NCI-H1436 (cell line): ENCODE measurements at places on chromosomes 3 and 15.

- DNase-seq = no peak
Measured at GRCh38 chr15:41503669-41504010, 10.0 kb downstream of the ITPKA start.

- peak; percentile 4 for DNase-seq
Measured at GRCh38 chr3:9808345-9809037, 1.6 kb upstream of the TTLL3 start.

DNA sequence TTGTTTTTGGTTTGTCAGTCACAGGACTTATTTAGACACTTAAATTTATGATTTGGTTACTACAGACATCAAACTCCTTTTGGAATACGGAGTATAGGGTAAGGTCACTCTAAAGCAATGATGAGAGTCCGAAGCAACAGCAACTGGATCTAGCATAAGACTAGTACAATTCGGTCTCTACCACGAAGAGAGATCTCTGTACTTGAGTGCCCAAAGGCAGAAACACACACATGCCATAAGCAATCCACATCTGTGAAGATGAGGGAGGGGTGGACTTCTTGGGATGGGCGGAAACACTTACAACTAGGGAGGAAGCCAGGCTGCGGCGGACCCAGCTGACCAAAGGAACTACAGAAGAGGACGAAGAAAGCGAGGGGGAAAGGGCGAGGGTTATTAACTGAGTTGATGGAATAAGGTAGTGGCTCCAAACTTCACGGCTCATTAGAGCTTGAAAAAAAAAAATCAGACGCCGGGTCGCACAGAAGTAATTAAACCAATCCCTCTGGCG, 595 bp downstream of the DPH6 start:
- no peak for DNase-seq

GRCh38 chr3:5012367-5012766, 33.1 kb downstream of the BHLHE40 start:
- DNase-seq = no peak

GRCh38 chr3:143793971-143794370, 54.3 kb downstream of the SLC9A9 start:
- DNase-seq = no peak

DNA sequence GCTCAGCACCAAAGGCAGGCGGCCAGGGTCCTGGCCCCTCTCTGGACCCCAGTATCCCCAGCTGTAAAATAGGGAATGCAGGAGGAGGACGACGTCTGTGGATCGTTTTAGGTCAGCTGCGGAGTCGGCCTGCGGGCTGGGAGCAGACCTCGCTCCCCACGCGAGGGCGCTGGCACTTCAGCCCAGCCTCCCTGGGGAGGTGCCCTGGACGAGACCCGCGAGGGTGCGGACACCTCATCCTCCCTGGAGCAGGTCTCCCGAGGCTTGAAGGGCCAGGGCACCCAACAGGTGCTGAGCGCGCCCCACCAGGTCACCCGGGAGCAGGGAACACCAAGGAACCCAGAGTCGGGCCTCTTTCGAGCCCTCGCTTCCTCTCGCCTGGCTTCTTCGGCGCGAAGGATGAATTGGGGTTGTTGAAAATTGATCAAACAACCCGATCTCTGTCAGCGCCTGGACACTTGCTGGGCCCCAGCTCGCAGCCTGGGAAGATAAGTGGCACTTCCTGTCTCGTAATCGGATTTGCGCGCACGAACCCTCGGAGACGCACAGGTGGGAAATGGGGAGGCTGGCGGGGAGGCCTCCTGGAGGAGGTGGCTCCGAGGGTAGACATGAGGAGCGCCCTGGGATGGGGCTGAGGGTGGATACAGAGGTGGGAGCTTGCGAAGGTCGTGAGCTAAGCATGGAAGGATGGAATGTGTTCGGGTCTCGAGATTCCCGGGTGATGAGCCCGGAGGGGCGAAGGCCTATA, 588 bp upstream of the VIPR1 start:
- DNase-seq = no peak

DNA sequence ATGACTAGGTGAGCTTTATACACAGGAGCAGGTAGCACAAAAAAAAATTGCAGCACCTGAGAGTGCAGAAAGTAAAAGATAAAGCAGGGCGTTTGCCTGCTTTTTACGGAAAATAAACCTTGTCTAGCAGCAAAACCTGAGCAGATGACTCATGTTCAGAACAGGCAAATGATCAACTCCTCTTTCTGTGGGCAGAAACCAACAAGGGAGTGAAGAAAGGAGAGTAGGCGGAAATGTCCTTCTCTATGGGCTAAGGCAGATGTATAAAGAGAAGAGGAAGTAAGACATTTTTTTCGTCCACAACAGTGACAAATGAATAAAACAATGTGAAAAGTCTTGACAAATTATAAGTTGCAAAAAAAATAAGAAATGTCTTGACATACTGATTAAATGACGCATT, 24.5 kb upstream of the GMNC start:
- DNase-seq = no peak

DNA sequence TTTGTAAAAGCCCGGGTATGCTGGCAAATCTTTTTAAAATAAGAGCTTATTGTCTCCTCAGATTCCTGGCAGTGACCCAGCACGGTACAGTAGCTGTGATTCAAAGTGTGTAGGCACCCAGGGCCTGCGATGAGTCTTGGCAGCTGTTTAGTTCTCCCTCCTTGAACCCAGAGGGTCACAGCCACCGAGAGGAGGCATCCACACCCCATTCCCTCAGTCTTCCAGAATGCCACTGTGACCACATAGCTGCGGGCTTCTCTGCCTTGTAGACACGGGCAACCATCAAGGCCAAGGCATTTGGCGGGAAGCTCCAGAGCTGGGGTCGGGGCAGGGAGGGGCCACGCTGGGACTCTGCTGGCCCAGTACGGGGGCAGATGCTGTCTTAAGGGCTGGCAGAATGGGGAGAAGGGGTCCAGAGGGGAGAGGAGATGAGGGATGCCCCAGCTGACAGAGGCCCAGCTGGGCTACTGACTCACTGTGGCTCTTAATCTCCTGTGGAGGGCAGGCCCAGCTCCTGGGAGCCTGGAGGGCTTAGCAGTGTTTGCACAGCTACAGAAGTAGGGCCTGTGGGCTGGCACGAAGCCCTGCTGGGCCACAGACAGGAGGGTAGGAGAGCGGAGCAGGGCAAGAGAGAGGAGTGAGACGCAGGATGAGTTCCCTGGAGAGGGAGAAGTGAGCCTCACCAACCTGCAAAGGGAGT, 68.8 kb upstream of the DLG1 start:
- DNase-seq = peak; percentile 54

DNA sequence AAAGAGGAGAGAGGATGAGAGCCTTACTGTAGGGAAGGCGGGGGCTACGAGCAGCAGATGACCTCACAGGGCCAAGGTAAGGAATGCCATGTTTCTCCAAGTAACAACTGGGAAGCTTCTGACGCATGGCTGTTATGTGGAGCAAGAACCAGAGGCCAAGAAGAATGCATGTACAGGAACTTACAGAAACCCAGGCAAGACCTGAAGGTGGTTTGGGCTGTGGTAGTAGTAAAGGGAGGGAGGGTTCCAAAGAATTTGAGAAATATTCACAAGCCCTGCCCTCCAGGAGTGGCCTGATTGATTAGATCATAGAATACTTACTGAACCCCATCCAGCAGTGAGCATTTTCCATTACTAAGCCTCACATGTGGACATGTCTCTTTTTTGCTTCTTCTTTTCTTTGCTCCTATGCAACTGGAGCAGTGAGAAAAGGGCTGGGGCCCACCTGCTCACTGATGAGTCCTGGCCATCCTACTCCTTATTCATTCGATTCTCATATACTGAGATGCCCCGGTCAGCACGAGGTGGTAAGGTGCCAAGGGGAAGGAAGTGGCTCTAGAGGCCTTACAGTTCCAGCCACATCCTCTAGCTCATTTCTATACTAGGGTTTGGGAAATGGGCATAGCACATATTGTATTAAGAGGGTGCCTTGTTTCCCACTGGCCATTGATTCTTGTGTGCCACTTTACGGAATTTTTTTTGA, 8.3 kb upstream of the SLC12A8 start:
- DNase-seq = no peak

GRCh38 chr3:42077785-42078184, 13.4 kb upstream of the TRAK1 start:
- DNase-seq = no peak

DNA sequence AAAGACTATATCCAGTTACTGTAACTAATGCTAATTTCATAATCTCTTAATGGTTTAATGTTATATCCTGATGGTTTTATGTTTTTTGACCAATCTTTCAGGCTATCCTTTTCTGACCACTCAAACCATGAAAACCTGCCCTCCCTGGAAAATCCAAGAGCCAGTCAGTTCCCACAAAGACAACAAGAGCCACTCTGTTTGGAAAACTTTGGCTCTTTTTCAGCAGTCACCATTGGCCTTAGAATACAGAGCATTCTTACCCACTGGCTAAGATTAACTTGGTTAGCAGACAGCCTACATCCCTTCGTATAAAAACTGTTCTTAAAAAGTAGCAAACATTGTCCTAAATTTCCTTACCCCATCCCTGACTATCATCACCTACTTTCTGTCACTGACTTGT, 32.9 kb downstream of the ALCAM start:
- DNase-seq = no peak

DNA sequence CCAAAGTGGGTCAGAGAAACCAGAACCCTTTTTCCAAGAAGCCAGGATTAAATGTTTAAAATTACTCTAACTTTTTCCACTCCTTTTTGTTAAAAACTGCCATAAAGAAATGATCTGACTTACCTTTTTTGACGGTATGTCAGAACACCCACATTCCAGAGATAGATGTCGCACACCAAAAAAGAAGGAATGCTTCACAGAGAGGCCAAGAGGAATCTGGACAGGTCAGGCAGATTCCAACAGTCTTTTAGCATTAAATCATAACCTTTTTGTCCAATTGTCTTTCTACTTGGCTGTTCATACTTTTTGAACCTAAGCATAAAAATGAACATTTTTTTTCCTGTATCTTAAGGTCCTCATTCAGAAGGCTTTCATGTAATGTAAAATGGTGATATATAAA, 846.9 kb downstream of the NSUN3 start:
- DNase-seq = no peak

DNA sequence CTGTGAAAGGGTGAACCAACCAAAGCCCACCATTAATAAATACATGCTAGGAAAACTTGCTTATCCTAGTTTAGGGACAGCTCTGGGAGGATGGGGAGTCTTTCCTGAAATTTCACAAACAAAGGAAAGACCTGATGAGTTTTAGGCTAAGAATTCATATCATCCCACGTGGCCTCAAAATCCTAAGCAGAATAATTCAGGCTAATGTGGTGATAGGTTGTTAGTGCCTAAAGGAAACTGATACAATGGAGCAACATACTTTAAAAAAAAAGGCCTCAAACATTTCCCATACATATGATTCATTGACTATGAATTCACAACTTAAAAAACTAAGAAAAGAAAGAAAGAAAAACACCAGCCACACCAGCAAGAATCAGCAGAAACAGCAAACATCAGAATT, 126.9 kb upstream of the CNTN4 start:
- DNase-seq = no peak

- DNase-seq = peak; percentile 17
Measured at GRCh38 chr3:101813817-101814440, 34.9 kb downstream of the NXPE3 start.

DNA sequence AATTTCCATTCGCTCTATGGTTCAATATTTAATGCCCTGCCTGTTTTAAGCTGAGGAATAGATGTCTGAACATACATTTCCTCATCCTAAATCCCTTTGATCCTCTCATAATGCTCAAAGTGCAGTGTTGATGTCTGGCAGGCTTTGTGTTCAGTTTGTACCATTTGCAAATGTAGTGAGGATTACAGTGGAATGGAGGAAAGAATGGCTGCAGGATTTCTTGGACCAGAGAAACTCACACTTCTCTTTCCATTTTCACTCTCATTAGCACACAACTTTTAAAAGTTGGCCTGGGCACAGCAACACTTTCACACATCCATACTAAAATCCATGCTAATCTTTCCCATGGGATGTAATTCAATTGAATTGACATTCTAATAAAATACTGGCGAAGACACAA, 28.6 kb upstream of the THRB start:
- no peak for DNase-seq

GRCh38 chr3:123278446-123278845, 76.7 kb downstream of the SEC22A start:
- DNase-seq = no peak

DNA sequence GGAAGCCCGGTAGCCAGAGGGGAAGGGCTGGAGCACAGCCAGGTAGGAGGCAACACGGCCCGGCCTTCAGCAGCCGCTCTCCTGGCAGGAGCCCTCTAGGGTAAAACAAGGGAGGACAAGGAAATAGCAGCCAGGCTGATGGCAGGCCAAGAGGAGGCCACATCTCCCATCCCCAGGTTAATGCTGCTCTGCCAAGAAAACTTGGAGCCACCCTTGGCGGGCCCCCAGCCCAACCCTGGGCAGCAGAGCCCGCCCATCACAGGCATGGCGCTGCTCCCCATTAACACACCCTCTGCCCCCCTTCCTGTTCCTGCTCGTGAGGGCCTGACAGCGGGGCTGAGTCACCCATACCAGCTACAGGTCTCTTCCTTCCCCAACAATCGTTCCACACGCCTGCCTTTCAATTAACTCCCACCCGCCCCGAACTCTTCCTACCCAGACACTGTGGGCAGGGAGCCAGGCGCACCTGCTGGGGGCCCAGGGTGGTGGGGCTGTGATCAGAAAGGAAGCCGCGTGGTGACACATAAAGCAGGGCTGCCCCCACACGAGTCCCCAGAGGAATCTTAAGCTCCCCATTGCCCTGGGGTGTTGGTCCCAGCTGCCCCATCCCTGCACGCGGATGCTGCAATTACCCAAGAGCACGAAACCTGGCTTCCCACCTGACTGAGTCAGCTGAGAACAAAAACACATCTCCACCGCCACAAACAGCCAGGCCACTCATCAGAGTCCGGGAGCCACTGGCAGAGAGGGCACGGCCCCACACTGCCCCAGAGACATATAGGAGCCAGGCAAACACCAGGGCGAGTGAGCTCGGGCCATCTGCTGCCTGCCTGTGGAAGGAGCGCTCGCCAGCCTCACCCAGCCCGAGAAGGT, at the start of gene C15orf62:
Gene C15orf62 (plus strand): TSS at position 707 of the 873 bp plus-strand sequence. CDS start 516 bp downstream, outside the sequence.
- peak; percentile 81 for DNase-seq

DNA sequence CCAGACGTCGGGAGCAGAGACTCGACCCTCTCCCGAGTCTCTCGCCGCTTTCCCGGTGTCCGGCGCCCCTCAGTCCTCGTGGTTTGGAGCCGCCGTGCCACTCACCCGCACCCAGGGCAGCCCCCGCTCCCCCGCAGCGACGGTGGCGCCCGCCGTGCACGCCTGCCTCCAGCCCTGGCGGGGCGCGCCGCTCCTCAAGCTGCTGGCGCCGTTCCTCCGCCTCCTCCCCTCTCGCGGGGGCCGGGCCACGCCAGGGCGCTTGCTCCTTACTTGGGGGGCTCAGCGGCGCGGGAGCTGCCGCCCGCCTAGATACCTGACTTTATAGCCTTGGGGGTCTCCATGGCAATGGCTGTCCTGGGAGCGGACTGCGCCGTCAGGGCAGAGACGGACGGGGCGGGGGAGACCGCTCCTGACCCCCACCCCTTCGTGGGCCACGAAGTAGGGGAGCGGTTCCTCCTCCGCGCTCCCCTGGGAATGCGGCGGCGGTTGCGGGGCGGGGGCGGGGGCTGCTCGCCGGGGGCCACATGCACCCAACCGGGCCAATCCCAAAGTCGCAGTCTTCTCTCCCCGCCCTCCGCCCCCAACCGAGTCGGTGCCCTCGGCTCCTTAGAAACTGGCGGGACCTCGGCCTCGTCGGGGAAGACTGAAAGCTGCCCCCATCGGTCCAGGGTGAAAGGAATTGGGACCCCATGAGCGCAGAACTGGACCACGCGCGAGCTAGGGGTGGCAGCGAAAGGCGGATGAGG, at the start of gene ANKRD63:
Gene ANKRD63 (minus strand): TSS at position 196 of the 746 bp plus-strand sequence. CDS start 478 bp downstream, outside the sequence.
- DNase-seq = no peak
